ENCODE measurements at places on chromosomes 16 and 17.
A peak's percentile ranks its signal among the peaks of the same experiment; 100 is the strongest.

DNA sequence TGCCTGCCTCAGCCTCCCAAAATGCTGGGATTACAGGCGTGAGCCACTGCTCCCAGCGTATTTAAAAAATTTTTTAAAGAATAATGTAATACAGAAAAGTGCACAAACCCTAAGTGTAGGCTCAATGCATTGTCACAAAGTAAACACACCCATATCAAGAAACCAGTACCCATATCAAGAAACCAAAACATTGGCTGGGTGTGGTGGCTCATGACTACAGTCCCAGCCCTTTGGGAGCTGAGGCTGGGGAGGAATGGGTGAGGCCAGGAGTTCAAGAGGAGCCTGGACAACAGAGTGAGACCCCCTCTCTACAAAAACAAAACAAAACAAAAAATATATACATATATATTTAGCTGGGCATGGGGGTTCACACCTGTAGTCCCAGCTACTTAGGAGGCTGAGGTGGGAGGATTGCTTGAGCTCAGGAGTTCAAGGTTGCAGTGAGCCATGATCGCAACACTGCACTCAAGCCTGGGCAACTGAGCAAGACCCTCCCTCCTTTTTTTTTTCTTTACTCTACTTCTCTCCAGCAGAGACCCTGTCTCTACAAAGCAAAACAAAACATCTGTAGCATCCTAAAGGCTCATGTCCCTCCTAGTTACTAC is 9.3 kb upstream of the PRR14 start:
- DNase-seq: no peak

- DNase-seq: no peak
Observed at GRCh38 chr16:35319536-35320192, 1860.3 kb downstream of the TP53TG3F start.

GRCh38 chr17:48439875-48440505 is 10.0 kb upstream of the SKAP1 start:
- DNase-seq: no peak

- no peak for DNase-seq
Observed at GRCh38 chr17:55440391-55440790, 18.8 kb upstream of the MMD start.

- DNase-seq: no peak
Observed at GRCh38 chr17:67639979-67640378, 77.8 kb upstream of the NOL11 start.

DNA sequence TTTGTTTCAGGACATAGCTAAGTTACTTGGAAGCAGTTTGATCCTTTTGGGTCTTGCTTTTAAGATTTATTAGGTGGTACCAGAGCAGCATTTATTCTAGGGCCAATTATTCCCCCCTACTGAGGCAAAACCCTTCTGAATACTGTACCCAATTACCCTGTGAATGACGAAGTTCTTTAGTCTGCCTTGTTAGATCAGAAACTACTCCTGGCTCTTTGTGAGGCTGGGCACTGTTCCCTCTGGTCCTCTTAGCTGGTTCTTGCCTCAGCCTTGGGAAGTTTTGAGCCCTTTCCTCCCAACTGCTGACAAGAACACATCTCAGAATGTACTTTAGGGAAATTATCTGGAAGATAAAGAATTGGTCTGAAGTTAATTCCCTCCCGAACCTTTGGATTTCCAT is 115.6 kb downstream of the CDK5R1 start:
- DNase-seq: no peak

GRCh38 chr17:43021741-43022512 is at the start of gene VAT1:
VAT1 (minus strand) TSS chr17:43022385; CDS start chr17:43022322, 63 bp downstream.
- peak; percentile 88 for DNase-seq

Measured in RKO (cell line).